ENCODE measurements at places on chromosomes 7 and 10. TPM values are rescaled to one million over a fixed set of nuclear protein-coding genes. Genes with fewer than 3 reads are reported as not detected.

The FGF8 gene
- total RNA-seq, result not detected

The TSPAN33 gene
- 0.06 TPM for total RNA-seq

The MOGAT3 gene
- not detected for total RNA-seq

The TUBAL3 gene
- total RNA-seq, result not detected

The C10orf53 gene
- total RNA-seq, result not detected

The GBX1 gene
- not detected for total RNA-seq

The TDRD1 gene
- total RNA-seq, result 1.9 TPM

Data from aortic smooth muscle cell (primary cell).